ENCODE measurements at places on chromosomes 4 and X. TPM values are rescaled to one million over a fixed set of nuclear protein-coding genes. Genes with fewer than 3 reads are reported as not detected.

Gene SMIM31
- total RNA-seq, result not detected

Gene NLGN4X
- total RNA-seq, result not detected

Gene NR3C2
- 7.3 TPM for total RNA-seq

Gene CLCN4
- total RNA-seq, result 0.04 TPM

Gene RRH
- total RNA-seq, result 0.16 TPM

Gene DGAT2L6
- not detected for total RNA-seq

Gene S100G
- total RNA-seq, result not detected

Gene RPL36A
- 332 TPM for total RNA-seq

- DNase-seq, result no peak
These were observed 7.5 kb upstream of the KLHL15 start for GRCh38 chrX:24034485-24034884.

- DNase-seq, result no peak
These were observed at the start of gene MAGEB4 for GRCh38 chrX:30241724-30242415. Gene MAGEB4 (plus strand): TSS chrX:30242000. CDS start chrX:30242136, 136 bp downstream.

- no peak for DNase-seq
These were observed 5.8 kb downstream of the SRPX2 start for GRCh38 chrX:100649550-100650356.

- DNase-seq, result peak; percentile 0
These were observed 898 bp downstream of the UBQLN2 start for GRCh38 chrX:56564164-56564885.

- no peak for DNase-seq
These were observed 5.6 kb upstream of the CT45A1 start for GRCh38 chrX:135707880-135708279.

- DNase-seq, result no peak
These were observed 601.7 kb upstream of the GRIA3 start for GRCh38 chrX:122582280-122582974.

GRCh38 chr4:110623718-110624397, 981 bp upstream of the PITX2 start:
- no peak for DNase-seq

DNA sequence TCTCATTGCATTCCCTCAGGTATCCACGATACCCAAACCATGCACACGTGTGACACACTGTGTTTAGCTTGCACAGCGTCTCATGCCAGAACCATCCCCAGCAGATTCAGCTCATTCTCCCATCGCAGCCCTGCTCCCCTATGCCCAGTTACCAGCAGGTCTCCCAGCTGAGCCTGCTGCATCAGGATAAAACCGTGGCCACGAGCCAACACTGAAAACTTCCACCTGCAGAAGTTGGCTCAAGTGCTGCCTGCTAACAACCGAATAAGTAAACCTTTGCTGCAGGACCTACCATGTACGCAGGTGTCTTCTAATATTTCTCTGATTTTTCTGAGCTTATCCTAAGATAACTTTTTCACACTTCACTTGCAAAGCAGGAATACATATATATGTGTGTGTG, 120.4 kb upstream of the STS start:
- DNase-seq, result no peak

GRCh38 chr4:133996431-133997121, 205.0 kb downstream of the PABPC4L start:
- no peak for DNase-seq

GRCh38 chr4:40228497-40229365, 31.9 kb downstream of the RHOH start:
- DNase-seq, result no peak

- DNase-seq, result no peak
These were observed 6.3 kb downstream of the CPE start for GRCh38 chr4:165385126-165385525.

All from CD8-positive, alpha-beta memory T cell (primary cell).